ENCODE measurements at places on chromosomes 2 and 18.

DNA sequence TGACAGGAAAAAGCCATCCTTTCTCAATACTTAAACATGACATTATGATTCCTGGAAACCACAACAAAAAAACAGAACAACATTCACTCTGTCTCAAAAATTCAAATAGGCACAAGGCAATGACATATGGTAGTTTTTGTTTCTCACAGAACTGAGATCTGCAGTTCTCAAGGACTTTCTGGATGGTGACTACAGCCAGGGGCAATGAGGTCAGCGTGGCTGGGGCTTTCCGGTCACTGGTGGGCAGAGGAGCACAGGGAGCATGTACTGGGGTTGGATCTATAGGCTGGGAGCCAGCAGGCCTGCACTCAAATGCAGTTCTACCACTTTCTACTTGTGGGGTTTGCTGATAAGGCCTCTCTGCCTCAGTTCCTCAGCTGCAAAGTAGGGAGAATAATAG, 72.0 kb downstream of the CTAGE1 start:
- DNase-seq = no peak

DNA sequence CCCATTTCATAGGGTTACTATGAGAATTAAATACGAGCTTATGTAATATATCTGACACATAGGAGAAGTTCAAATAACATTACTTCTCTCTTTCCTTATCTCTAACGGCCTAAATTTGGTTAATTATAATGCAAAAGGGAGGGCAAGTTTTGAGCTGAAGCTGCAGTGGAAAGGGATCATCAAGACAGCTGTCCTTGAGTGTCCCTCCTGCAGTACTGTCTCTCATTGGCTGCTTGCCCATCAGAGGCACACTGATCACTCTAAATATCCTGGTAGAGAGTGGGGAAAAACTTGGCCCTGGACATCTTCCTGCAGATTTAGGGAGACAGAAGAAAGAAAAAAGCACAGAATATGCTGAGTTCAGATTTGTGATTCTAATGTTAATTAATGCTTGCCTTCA, 186.0 kb downstream of the CAMKMT start:
- no peak for DNase-seq

GRCh38 chr2:19611491-19612332, 253.3 kb upstream of the OSR1 start:
- DNase-seq = no peak

DNA sequence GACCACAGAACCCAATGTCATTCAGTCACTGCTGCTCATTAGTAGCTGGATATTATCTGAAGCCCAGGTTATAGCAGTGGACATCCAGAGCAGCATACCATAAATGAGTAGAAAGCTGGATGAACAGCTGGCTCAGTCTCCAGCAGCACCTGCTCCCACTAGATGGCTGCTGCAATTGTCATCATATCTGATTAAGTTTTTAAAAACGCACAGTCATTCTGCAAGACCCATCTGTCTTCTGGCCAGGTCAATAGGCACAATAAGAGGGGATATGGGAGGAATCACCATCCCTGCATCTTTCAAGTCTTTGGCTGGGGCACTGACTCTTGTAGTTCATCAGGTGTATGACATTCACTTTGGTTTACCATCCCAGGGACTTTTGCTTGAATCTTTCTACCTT, 55.1 kb upstream of the XDH start:
- DNase-seq = no peak

All from NCI-H774 (cell line).